Foreskin keratinocyte (primary cell): ENCODE measurements at places on chromosomes 1 and 21.

DNA sequence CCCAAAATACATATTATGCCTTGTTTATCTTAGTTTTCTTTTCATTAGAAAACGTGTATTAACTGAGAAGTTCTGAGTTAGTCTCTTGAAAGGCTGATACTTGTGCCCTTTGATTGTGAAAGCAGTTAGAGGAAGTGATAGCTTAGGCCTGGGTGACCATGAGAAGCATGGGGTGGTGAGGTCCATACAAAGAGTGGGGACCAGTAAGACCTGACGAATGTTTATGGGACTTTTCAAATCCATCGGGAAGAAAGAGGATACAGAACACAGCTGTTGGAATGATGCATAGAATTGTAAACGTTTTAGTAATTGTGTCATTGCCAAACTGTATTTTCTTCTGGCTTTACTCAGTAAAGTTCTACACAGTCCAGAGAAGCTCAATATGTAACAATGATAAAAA is 259.8 kb downstream of the LMO4 start:
- no peak for DNase-seq

DNA sequence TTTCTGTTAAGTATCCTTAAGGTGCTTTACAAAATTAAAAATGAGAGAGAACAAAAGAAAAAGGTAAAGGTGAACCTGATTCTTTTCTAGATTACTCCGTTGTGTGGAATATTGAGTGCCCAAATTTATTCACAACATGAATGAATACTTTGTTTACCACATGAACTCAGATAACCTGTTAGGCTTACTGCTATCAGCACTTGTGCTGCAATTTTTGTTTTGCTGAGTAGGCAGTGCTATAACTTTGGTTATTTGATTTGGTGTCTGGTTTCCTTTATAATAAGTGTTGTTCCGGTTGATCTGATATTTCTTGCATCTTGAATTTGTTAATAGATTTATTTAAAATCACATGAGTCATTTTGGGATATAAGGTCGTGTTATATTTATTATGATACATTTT is 195.9 kb downstream of the NEGR1 start:
- DNase-seq = no peak

- no peak for DNase-seq
Observed at GRCh38 chr1:74480068-74480467, 32.3 kb downstream of the LRRC53 start.

GRCh38 chr1:200034761-200035396 is 7.4 kb downstream of the NR5A2 start:
- DNase-seq = no peak

- DNase-seq = peak; percentile 97
Observed at GRCh38 chr1:221439008-221439746, 302.7 kb downstream of the DUSP10 start.

- DNase-seq = no peak
Observed at GRCh38 chr1:1148061-1148460, 25.6 kb upstream of the TTLL10 start.

GRCh38 chr1:88943241-88943640 is 49.2 kb downstream of the KYAT3 start:
- peak; percentile 11 for DNase-seq

- no peak for DNase-seq
Observed at GRCh38 chr1:32765570-32766327, 51.4 kb downstream of the YARS1 start.

GRCh38 chr21:42038826-42039425 is 28.8 kb upstream of the ZBTB21 start:
- DNase-seq = no peak

DNA sequence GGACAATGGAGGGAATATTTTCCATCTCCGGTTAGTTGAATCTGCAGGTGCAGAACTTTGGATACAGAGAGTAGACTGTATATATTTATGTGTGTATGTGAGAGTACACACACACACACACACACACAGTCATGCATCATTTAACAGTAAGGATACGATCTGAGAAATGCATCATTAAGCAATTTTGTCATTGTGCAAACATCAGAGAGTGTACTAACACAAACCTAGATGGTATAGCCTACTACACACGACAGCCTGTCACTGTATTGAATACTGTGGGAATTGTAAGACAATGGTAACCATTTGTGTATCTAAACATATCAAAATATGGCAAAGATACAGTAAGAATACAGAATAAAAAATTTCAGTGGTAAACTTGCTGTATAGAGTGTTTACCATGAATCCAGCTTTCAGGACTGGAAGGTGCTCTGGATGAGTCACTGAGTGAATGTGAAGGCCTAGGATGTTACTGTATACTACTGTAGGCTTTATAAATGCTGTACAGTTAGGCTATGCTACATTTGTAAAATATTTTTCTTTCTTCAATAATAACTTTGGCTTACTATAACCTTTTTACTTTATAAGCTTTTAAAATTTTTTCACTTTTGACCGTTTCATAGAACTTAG is 138.5 kb downstream of the ZZZ3 start:
- no peak for DNase-seq

DNA sequence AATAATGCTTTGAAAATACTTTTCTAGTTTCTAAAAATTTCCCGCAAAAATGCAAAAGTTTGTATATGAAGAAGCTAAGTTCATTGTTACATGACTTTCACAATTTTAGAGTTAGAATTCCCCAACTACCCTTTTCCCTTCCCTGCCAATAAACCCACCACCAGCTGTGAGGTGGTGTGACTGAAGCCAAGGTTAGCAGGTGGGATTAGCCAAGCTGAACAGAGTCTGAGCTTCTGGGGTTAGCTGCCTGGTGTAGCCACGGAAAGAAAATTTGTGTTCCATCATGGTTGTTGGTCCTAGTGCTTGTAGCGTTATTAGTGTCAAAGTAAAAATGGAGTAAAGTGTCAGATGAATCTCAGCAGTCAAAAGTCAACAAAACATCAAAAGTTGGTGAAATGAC is 110.9 kb downstream of the ASTN1 start:
- DNase-seq = no peak

- no peak for DNase-seq
Observed at GRCh38 chr1:94501935-94502334, 39.6 kb downstream of the F3 start.

- DNase-seq = peak; percentile 74
Observed at GRCh38 chr1:206524739-206525364, 17.5 kb downstream of the RASSF5 start.

- DNase-seq = no peak
Observed at GRCh38 chr1:205064301-205064700, 20.0 kb downstream of the TMEM81 start.

GRCh38 chr1:151988405-151988923 is 5.2 kb downstream of the S100A10 start:
- DNase-seq = peak; percentile 98

DNA sequence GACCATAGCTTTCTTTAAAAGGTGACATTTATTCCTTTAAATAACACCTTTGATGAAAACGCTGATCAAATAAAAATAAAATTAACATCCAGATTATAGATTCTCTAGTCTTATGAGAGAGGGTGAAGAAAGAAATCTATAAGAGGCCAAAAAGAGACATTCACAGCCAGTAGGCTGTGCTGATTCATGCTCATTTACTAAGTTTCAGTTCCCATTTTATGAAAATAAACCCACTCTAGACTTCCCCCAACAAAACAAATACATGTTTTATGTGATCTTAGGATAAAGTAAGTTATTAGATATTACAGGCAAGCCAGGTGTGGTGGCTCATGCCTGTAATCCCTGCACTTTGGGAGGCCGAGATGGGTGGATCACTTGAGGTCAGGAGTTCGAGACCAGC is 21.1 kb downstream of the ESRRG start:
- DNase-seq = no peak

GRCh38 chr1:94876362-94876761 is 50.5 kb downstream of the CNN3 start:
- peak; percentile 82 for DNase-seq

DNA sequence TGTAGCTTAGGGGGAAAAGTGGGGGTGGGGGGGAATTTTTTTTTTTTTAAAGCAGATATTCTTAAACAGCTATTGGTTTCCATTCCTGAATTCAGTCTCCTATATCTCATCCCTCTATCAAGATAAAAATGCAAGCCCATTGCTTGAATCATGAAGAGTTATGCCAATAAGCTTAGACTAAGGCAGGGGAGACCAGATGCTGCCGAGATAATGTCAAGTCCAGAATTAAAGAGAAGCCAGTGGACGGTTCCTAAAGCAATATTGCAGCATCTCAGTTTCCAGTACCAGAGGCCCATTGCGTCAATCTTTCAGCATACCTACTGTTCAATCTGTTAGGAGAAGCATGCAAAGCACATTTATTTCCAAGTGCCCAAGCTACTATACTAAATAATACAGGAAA is 309.4 kb downstream of the BARHL2 start:
- DNase-seq = no peak

DNA sequence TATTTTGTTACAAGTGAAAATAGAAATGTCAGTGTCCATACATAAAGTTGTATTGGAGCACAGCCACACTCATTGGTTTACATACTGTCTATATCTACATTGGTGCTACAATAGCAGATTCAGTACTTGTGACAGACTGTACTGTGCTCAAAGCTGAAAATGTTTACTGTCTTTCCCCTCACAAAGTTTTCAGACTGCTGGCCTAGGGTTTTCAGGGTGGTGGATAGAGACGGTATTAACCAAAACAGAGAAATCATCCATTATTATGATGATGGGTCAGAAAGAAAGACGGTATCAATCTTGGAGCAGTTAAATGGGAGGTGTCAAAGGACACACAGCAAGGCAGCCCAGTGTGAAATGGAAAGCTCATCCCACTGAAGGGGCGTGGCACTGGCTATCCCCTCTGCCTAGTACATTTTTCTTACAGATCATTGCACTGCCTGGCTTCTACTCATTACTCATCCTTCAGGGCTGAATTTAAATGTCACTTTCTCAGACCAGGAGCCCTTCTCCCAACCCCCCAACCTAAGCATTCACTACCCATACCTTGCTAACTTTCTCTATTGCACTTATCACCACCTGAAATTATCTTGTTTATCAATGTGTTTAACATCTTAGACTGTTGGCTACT is 10.2 kb downstream of the JAK1 start:
- no peak for DNase-seq

GRCh38 chr1:202280595-202280994 is 61.1 kb downstream of the UBE2T start:
- no peak for DNase-seq

DNA sequence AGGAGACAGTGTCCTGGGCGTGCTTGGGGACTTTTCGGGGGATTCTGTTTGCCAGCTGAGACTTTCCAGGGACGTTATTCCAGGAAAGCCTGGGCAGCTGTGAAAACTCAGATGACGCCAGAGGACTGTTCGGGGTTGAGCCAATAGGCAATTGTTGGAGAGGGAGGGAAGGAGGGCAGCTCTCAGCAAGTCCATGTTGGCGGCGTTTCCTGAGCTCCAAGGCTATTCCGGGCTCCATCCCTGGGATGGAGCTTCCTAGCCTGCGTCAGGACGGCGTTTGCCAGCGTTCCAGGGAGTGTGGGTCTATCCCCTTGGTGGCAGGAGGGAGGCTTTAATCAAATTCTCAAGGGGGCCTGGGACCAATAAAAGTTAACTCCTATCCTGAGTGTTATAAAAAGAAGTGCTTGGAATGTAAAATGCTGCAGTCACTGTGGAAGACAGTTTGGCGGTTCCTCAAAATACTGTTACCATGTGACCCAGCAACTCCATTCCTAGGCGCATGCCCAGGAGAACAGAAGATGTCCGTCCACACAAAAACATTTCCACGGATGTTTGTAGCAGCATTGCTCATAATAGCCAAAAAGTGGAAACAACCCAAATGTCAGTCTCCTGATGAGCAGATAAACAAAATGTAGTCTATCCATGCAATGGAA is 15.2 kb downstream of the SLC27A3 start:
- no peak for DNase-seq

DNA sequence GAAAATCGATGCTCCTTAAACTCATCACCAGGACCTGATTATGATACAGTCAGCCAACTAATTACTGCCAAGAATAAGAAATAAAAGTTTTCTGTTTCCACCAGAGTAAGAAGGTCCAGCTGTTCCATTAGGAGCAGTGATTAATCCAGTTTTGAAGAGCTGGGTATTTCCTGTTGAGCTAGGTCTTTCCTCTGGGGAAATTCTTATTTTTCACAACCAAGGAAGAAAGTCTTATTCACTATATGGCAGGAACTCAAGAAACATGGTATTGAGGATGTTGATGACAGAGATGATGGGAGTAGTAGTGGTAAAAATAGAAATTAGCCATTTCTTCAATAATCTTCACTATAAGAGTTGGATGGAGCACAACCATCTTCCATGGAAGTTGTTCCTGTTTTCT is 374.6 kb upstream of the RUNX1 start:
- DNase-seq = peak; percentile 6

DNA sequence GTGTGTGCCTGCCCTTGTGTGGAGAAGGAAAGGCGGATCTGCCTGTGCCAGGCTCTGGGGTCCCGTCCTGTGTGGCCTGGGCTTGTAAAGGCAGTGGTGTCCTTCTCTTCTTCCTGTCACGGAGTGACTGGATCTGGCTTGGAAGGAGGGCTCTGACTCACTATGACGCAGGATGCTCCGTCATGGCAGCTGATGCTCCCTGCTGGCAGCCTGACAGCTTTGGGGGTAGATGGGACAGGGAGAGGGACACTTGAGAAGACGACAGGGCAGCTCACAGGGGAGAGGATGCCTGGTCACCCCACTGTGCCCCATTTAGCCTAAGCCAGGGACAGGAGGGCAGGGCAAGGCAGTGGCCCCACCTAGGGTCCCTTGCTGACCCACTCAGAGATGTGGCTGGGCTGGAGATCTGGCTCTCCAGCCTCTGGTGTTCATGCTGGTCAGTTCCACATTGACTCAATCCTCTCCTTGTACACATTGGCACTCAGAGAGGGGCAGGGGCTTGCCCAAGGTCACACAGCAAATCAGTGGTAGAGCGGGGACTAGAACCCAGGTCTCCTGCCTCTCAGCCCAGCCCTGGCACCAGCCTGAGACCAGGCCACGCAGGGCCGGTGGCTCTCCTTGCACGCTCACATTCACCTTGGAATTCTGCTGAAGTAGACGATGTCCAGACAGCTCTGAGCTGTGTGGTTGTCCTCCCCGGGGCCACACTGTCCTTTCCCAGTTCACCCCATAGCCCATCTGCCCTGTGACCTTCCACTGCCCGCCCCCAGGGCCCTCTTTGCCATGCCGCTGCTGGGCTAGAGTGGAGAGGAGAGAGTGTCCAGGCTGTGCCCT is 2.8 kb upstream of the FAM131C start:
- DNase-seq = peak; percentile 64

- no peak for DNase-seq
Observed at GRCh38 chr1:50822035-50822776, 137.9 kb downstream of the FAF1 start.

GRCh38 chr21:37208741-37209225 is 58.4 kb downstream of the VPS26C start:
- DNase-seq = no peak

DNA sequence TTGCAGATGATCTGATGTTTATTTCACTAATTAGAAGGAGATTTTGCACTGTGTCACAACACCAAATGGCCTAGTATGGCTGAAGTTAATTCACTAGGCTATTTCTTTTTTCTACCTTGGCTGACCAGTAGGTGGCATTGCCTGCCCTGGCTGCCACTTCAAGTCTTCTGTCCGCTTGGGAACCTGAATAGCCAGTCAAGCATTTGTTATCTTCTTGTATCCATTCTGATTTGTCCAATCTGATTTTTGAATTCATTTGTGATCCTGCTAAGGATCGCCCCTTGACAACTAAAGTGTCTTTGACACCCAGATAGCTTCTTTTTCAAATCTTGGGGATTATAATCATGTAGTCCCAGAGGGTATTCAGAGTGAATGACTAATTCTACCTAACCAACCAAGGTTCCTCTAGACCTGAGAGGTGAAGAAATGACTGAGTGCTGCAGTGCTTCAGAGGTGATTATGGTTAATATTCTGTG is 99.4 kb downstream of the GIPC2 start:
- peak; percentile 16 for DNase-seq

GRCh38 chr21:45335761-45336534 is 48.3 kb upstream of the POFUT2 start:
- DNase-seq = no peak

- DNase-seq = no peak
Observed at GRCh38 chr1:32052887-32053286, 19.9 kb upstream of the TMEM39B start.
